Left renal pelvis (tissue), 4 donors: ENCODE measurements at places on chromosomes 16 and 17. TPM values are rescaled to one million over a fixed set of nuclear protein-coding genes. Genes with fewer than 3 reads are reported as not detected.

DNA sequence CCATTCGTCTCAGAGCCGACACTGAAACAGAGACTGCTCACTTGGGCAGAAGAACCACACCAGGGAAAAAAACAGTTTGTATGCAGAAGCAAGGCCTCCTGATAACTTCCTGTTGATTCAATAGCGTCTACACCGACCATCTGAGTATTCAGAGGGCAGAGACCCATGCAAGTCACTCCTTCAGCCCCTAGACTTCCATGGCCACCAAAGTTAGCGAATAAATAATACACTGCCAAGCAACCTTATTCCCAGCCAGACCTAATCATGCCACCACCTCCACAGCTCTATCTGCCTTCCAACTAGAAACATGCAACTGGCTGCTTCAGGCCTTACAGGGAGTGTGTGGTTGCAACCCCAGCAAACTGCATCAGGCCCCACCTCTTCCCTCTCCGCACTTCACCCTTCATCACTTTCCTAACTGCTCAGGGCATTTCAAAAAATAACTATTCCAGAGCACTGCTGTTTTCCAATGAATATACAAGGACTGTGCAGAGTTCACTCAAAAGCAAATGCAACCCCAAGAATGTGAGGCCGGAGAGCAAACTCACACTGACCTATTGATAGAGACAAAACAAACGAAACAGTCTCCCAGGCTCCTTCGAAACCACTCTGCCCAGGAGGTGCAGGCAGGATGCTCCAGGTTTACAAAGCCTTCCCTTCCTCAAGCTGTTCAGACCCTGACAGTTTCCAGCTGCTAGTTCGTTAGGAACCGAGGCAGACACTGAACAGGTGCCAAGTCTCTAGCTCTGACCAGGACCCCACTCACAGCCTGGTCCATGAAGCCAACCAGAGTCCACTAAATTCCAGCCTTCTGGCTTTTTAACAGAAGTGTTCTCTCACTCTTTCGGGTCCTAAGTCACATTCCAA is 3.6 kb downstream of the USP7 start:
- no peak for DNase-seq

DNA sequence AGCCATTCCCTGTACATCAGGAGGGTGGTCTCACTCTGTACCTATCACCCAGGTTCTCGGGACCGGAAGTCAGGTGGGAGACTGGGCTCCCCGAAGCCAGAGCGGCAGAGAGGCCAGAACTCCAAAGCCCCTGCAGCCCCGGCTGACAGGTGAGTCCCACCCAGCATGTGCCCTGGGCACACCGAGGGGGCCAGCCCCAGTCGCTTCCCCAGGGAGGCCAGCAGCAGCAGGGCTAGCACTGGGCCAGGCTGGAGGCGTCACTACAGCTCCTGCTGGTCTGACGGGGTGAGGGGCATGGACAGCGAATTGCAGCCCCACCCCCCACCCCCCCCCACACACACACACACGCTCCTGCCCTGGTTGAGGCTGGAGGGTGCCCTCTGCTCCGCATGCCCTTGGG is 7.9 kb upstream of the IL17C start:
- no peak for DNase-seq

- no peak for DNase-seq
Observed at GRCh38 chr16:58418601-58419000, 26.3 kb downstream of the GINS3 start.

DNA sequence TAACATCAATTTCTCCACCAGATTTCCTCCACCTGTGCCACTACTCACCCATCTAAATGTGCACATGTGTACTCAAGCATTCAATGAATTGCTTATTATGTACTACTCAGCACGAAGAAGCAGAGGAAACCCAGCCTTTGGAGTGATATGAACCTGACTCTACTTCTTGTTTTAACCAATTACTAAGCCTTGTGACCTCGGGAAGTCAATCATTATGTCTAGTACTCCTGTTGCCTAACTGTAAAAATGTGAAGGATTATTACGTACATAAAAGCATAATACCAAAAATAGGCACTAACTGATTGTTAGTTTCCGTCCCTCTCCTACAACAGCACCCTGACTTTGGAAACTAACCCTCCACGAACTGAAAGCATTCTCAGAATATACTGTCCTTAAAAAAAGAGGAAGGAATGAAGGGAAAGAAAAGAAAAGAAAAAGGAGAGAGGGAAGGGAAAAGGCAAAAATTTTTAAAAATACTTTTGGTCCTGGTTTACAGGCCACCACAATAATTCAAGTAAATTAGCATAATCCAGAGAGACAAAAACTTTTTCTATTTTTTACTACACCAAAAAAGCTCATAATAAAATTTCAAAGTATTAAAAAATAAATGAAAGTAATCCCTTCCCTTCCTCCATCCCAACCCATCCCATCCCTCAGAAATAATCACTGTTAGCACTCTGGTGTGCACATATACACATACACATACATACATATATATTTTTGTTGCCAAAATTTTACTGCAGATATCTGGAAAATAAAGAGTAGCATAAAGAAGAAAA is 53.6 kb downstream of the KANSL1 start:
- DNase-seq = no peak

- no peak for DNase-seq
Observed at GRCh38 chr17:81394377-81394920, 808 bp upstream of the BAHCC1 start.

GRCh38 chr17:19239544-19239943 is 2.4 kb downstream of the EPN2 start:
- DNase-seq = no peak

GRCh38 chr16:6863135-6863534 is 469.5 kb upstream of the RBFOX1 start:
- DNase-seq = no peak

DNA sequence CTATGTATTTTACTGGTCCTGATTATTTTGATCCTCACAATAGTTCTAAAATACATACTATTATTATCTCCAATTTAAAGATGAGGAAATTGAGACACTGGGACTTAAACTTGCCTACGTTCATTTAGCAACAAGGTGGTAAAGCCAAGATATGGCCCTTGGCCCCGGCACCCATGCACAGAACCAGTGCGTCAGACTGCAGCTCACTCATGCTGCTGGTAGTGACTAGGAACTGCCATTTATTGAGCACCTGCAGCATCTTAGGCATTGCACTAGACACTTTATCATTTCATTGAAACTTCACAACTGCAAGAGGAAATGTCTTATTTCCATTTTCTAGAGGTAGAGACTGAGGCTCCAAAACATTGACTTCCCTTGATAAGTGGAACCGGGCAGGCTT is 93.3 kb downstream of the RAB11FIP4 start:
- DNase-seq = no peak

Gene LPO
- 0.06 TPM for polyA plus RNA-seq
